ENCODE measurements at places on chromosomes 7 and 10.
A peak's percentile ranks its signal among the peaks of the same experiment; 100 is the strongest.

DNA sequence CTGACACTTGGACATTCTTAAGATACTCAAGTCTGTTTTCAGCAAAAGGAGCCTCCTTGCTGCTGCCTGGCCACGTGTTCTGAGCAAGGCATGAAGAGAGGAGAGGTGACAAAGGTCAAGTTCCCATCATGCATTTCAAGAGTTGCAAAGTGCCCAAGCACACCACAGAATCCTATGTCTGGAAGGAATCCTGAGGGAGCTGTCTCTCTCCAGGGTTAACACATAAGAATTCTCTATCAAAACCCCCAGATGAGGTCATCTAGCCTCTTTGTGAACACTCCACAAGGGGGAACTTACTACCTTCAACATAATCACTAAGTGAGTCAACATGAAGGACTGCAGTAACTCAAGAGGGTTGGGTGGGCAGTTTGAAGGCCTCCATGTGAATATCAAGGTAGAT, 155.5 kb downstream of the RNF216 start:
- no peak for DNase-seq

DNA sequence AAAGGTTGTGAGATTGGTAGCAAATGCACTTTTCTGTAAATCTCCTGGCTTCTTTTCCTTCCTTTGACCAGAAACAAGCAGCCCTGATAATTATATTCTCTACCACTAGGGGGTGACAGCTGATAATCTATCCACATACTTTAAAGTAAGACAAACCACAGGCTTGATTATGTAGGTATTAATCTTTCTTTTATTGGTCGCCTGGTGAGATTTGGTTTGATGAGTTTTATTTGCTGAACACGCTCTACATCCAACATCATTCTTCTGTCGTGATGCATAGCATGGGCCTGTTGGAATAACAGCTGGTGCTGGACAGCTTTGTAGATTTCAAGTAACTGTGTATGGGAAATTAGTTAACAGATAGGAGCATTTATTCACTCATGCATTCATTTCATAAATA, 63.5 kb downstream of the ZNF365 start:
- peak; percentile 45 for DNase-seq

DNA sequence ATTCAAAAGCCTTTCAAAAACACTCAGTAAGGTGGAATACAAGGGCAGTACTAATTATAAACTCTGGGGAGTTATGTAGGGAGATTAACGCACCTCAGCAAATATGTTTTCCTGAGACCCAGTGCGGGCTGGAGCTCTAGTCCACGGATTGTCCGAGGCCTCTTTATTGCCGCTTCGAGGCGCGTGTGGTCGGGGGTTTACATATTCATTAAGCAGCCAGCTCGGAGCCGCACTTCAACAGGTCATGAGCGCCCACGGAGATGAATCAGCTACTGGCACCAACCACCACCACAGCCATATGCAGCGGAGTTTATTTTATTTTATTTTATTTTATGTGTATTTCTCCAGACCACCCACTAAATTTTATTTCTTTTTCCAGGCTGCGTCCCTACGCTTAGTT, 195.9 kb upstream of the ADARB2 start:
- no peak for DNase-seq

- peak; percentile 61 for DNase-seq
These were observed 22.7 kb downstream of the CISD1 start for GRCh38 chr10:58291538-58292174.

DNA sequence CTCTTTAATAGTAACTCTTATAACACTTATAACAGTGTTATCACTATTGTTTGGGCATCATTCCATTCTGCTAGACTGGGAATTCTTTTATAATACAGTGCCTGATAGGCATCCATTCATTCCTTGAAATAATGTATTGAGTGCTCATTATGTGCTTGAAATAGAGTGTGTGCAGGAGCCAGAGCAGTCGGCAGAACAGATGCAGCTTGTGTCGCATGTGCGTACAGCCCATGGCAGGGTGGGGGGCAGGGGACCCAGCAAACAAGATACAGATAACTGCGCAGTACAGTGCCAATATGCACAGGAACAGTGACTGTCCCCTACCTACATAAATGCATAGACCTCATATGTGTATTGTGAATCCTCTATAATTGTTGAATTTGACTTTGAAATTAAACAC, 99.3 kb downstream of the KAT6B start:
- no peak for DNase-seq

- no peak for DNase-seq
These were observed 28.0 kb downstream of the IPMK start for GRCh38 chr10:58239561-58240169.

- no peak for DNase-seq
These were observed 19.4 kb downstream of the MMP21 start for GRCh38 chr10:125756196-125756595.

- peak; percentile 80 for DNase-seq
These were observed 354.5 kb downstream of the TFEC start for GRCh38 chr7:115676080-115676479.

- DNase-seq: peak; percentile 81
These were observed 110.6 kb downstream of the ZMIZ1 start for GRCh38 chr10:79179164-79179956.

- no peak for DNase-seq
These were observed 5.0 kb downstream of the EIF3B start for GRCh38 chr7:2359610-2360009.

DNA sequence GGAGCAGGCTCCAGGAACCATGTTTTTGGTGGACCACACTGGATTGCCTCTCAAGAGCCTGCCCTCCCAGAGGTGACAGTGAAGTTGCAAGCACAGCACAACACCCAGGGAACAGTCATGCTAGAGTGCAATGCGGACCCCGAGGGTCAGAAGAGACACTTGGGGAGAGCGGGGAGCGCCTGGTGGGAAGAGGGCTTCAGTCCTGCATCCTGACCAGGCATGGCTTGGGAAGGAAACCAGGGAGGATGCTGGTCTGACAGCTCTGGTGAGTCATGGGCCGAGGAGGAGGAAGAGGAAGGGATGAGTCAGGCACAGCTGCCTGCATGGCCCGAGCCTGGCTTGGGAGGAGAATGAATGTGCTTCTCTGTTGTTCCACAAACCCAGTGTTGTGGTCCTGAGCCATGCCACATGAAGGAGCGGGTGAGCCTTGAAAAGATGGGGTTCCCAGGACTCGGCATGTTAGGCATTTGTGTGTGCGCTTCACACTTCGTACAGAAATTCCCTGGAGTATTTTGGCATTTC, 29.5 kb upstream of the ANKRD2 start:
- no peak for DNase-seq

- no peak for DNase-seq
These were observed 195.0 kb downstream of the DNAJC1 start for GRCh38 chr10:21808550-21808949.

DNA sequence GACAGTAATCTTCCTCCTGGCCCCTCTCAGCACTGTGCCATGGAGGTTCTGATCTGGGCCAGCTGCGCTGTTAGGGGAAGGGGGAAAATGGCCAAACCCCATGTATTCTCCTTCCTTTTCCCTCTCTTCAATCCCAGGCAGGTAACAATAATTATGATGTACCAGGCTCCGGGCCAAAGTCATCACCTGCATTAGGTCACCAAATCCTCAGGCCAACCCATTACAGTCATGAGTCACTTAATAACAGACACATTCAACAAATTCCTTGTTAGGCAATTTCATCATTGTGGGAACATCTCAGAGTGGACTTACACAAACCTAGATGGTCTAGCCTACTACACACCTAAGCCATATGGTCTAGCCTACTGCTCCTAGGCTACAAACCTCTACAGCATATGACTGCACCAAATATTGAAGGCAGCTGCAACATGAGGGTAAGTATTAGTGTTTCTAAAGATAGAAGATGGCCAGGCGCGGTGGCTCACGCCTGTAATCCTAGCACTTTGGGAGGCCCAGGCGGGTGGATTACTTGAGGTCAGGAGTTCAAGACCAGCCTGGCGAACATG, 2.2 kb upstream of the HSPB1 start:
- peak; percentile 42 for DNase-seq

GRCh38 chr7:78171398-78171797, 372.8 kb downstream of the PHTF2 start:
- no peak for DNase-seq

- DNase-seq: no peak
These were observed 153.2 kb upstream of the SLC13A1 start for GRCh38 chr7:123352973-123353372.

DNA sequence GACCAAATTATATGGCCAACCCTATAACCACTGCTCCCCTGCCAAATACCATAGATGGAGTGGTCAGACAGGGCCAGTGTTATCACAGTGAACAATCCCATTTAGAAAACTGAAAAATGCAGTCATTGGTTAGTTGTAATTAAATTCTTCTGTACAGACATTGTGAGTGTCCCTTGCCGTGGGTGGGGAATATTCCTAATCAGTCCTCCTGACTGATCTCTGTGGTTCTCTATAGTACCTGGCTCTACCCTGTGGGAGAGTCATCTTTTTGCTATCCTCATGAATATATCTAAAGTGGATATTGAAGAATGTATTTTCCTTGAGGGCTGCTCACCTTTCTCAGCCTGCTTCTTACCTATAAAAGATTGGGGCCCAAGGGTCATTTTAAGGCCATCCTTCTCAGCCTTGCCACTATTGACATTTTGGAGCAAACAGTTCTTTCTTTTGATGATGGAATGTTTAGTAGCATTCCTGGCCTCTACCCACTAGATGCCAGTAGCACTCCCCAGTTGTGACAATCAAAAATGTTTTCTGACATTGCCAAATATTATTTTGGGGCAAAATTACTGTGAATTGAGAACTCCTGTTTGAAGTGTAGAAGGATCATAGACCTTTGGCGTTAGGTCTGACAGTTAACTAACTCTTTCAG, 110.2 kb downstream of the MAPK8 start:
- no peak for DNase-seq

DNA sequence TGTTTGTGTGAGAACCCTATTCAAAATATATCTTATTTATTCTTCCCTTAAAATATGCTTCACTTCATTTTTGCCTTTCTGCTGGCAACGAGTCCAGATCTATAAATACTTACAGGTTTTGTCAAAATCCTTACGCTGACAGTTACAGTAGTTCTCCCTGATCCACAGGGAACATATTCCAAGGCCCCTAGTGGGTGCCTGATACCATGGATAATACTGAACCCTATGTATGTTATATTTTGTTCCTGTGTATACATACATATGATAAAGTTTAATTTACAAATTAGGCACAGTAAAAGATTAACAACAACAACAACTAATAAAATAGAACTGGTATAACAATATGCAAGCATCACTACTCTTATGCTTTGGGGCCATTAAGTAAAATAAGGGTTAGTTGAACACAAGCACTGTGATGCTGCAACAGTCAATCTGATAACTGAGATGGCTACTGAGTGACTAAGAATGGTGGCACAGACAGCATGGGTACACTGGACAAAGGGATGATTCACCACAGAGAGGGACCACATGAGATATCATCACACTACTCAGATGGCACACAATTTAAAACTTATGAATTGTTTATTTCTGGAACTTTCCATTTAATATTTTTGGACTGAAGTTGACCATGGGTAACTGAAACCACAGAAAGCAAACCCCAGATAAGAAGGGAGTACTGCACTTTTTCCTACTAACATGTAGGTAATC, 29.4 kb upstream of the PCGF5 start:
- DNase-seq: no peak

DNA sequence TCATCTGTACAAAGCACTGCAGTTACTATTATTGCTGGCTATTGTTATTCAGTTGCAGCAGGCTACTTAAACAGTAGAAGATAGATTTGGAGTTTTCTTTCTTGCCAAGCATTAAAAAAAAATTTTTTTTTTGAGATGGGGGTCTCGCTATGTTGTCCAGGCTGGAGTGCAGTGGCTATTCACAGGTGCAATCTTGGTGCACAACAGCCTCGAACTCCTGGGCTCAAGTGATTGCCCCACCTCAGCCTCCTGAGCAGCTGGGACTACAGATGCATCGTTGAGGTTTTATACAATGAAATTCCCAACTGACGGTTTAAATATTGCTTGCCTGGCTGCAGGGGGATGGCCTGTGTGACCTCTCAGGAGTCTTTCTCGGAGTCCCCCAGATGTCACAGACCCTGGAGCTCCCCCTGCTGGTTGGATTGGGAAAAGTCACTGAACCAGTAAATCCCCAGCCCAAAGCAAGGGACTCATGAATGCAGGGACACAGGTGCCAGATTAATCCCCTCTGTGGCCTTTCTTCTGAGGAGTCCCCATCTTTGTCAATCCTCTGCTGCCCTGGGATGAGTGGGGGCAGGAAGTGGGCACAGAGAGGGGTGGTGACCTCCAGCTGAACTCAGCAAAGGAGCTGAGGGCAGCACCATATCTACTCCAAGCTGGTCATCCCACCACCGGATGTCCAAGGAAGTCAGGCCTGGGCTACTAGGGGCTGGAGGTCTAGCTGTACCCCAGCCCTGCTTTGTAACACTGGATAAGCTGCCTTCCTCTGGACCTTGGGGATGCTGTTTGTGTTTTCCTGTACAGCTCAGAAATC, 149.6 kb downstream of the C10orf105 start:
- DNase-seq: no peak

- DNase-seq: peak; percentile 61
These were observed 298.5 kb downstream of the KLF6 start for GRCh38 chr10:3486346-3487065.

DNA sequence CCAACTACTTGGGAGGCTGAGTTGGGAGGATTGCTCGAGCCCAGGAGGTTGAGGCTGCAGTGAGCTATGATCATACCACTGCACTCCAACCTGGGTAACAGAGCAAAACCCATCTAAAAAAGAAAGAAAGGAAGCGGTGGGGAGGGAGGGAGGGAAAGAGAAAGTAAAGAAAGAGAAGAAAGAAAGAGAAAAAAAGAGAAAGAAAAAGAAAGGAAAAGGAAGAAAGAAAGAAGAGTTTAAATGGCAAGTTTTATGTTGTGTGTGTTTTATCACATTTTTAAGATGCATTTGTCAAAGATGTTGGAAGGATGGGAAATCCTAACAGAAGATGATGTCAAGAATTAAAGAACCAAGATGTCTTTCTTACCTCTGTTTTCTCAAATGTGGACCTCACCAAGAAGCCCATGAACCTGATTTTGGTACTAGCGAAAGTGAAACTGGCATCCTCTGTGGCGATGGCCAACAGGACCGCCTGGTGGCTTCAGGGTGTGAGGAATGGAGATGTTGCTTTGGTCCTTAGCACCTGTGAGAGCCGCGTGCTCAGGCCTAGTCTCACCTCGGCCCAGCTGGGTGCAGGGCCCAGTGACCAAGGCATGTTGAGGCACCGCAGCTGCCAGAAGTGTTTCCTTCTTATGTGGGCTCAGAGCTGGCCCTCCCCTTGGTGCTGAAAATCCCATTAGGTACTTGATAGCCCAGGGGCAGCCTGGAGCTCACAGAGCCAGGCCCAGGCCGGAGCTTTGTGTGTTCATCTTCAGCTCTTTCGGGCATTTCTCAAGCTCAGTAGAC, 9.8 kb downstream of the UCMA start:
- no peak for DNase-seq

- DNase-seq: no peak
These were observed 67.6 kb downstream of the PRTFDC1 start for GRCh38 chr10:24884793-24885192.

DNA sequence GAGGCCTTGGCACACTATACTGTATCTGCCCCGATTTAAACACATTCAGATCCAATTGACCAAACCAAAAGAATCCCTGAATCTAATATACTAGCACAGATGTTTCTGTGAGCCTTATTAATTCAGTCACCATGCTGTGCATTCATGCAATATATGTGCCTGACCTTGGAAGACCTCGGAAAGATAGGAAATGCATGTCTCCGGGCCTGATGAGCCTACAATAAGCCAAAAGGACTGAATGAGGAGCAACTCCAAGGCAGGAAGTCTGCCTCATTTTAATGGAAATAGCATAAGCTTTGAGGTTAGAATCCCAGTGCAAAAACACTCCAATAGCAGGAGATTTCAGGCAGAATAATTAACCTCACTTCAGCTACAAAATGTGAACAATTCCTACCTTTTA, 316.7 kb downstream of the LRRTM3 start:
- no peak for DNase-seq

Data from COR-L47 (cell line).